ENCODE measurements at places on chromosomes 11 and 22.

GRCh38 chr22:41290262-41291221 lies 4.6 kb upstream of the RANGAP1 start:
- no peak for DNase-seq

DNA sequence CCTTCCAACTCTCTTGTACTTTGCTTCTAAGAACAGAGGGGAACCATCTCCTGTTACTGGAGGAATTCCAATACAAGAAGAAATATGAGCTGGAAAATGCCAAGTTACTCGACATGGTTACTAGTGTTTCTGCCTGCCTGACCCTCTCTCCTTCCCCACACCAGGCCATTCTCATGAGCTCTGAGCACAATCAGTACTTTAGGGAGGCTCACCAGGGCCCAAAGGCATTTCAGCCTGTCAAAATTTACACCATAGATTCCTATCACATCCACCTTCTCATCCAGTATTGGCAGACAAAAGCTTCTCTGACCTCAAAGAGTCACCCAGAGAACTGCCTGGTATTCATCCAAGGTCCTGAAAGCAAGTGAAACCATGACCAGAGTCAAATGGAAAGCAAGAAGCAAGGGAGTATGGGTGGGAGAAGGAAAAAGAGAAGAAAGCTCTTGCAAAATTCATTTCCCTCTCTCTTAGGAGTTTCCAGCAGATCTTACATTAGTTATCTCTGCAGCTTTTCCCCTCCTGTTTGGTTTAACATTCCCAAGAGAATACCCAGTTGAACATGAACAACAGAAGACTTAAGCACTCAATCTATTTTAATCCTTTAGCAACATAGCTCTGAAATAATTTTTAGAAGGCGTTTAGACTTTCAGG lies 58.7 kb upstream of the NCAM1 start:
- no peak for DNase-seq

- DNase-seq, result no peak
These were observed 624.9 kb downstream of the ETS1 start for GRCh38 chr11:127962416-127962815.

DNA sequence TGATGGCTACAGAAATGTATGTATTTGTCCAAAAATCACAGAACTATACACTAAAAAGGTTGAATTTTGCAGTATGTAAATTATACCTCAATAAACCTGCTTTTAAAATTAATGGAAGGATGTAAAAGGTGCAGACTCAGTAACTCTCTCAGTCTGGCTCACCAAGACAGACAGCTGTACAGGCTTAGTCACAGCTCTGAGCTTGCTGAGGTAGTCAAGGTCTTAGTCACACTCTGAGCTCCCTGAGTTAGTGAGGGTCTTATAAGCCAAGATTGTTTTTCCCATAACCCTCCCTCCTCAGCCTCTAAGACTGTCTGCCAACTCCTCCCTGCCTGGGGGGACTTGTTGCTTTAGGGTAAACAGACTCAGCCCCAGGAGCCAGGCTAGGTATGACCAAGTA lies 59.3 kb upstream of the IZUMO1R start:
- DNase-seq, result no peak

DNA sequence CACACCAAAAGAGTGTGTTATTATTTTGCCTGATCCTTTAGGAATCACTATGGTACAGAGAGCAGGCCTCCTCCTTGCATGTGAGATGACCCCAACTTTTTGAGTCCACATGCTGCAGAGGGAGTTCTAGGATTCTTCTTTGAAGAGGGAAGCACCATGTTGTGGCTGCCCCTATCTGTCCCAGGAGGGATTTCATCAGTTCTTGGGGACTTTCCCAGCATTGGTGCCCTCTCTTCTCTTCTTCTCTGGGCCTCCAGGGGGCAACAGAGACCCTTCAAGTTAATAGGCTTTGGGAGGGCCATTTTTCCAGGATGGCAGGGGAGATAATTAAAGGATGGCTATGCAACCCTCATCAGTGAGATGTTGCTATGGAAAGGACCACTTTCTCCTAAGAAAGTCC lies 3.6 kb downstream of the MMP1 start:
- DNase-seq, result no peak

GRCh38 chr11:11230087-11230486 lies 123.0 kb downstream of the CSNK2A3 start:
- no peak for DNase-seq

DNA sequence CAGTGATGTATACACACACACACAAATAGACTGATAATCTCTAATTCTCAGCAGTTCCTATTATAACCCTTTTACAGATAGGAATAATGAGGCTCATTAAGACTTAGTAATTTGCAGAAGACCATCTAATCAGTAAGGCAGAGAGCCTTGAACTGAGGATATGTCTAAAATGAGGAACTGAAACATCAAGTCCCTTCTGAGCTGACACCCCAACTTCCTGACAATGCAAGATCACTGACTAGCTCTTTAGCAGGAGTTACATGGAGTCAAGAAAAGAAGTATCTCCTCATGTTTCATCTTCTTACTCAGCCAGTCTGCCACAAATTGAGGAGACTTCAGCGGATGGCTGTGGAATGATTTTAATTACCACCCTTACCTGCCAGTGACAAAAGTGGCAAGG lies 193.0 kb downstream of the MSANTD4 start:
- DNase-seq, result no peak

DNA sequence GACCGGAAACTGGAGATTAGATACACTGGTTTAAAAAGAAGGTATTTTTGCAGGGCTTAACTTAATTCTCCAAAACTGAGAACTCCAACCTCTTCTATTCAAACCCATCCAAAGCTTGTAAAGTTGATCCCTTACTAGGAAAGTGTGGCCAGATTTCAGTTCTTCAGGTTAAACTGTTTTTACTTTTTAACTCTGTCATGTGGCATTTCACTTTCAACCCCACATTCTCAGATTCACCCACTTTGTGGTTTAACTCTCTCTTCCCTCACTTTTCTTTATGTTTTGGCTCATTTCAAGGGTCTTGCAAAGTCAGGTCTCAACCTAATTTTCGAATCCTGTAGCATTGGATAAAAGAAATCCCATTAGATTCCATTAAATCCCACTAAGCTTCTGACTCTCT lies 75.4 kb downstream of the MPPED2 start:
- no peak for DNase-seq

DNA sequence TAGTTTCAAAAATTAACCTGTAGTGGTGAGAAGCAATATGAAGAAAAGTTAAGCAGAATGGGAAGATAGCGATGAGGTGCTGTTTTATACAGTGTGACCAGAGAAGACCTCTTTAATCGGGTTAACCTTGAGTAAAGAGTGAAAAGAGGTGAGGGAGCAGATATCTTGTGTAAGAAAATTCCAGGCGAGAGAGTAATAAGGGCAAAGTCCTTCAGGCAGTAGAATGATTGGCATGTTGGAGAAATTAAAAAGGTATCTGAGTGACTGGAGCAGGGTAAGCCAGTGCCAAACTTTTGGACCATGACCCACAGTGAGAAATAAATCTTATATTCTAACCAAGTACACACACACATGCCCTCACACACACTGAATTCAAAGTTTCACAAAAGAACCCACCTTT lies 374.7 kb upstream of the LARGE1 start:
- DNase-seq, result no peak

DNA sequence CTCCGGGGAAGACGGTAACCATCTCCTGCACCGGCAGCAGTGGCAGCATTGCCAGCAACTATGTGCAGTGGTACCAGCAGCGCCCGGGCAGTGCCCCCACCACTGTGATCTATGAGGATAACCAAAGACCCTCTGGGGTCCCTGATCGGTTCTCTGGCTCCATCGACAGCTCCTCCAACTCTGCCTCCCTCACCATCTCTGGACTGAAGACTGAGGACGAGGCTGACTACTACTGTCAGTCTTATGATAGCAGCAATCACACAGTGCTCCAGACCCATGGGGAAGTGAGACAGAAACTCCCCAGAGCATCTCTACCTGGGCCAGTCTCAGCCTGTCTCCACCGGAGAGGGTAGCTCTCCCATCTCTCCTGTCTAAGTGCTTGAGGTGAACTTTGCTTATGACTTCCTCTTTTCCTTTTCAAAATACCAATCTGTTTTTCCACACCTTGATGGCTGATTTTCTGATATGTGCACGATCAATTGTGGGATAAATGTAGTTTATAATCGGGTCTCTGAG lies 48.5 kb upstream of the VPREB1 start:
- DNase-seq, result no peak

GRCh38 chr11:95365348-95365747 lies 134.3 kb upstream of the SESN3 start:
- no peak for DNase-seq

DNA sequence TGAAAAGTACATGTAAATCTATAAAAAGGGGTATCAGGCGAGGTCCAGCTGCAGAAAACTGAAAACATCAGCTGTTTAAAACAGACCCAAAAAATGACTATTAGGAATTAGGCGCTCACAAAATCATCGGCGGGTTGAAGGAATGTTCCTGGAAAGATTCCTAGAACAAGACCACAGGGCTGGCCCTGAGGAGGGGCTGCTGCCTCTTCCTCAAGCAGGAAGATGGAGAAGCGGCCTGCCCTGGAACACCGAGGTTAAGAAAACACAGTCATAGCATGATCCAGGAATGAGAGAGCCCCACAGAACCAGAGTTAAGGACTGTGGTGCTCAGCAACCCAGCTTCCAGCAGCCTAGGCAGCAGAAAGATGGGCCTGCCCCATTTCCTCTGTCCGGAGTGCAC lies 78.4 kb downstream of the C11orf91 start:
- no peak for DNase-seq

- no peak for DNase-seq
These were observed 11.8 kb downstream of the DGCR8 start for GRCh38 chr22:20091690-20092476.

DNA sequence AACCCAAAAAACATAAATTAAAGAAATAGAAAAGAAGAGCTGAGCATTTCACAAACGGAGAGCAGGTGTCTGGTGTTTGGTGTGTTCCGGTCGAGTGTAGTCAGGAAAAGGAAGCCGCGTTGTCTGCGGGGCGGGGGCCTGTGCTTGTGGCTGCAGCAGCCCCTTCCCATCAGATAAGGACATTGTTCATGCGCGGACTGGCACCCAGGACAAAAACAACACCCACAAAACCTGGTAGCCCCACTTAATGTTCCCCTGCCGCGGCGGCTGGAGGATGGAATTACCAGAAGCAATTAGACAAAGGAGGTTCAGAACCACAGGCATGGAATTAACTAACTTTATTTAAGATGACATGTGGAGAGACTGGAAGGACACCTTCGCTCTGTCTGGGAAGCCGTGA lies 29.9 kb downstream of the KRTAP5-5 start:
- DNase-seq, result no peak

GRCh38 chr11:17821648-17822400 lies 87.2 kb downstream of the KCNC1 start:
- DNase-seq, result no peak

DNA sequence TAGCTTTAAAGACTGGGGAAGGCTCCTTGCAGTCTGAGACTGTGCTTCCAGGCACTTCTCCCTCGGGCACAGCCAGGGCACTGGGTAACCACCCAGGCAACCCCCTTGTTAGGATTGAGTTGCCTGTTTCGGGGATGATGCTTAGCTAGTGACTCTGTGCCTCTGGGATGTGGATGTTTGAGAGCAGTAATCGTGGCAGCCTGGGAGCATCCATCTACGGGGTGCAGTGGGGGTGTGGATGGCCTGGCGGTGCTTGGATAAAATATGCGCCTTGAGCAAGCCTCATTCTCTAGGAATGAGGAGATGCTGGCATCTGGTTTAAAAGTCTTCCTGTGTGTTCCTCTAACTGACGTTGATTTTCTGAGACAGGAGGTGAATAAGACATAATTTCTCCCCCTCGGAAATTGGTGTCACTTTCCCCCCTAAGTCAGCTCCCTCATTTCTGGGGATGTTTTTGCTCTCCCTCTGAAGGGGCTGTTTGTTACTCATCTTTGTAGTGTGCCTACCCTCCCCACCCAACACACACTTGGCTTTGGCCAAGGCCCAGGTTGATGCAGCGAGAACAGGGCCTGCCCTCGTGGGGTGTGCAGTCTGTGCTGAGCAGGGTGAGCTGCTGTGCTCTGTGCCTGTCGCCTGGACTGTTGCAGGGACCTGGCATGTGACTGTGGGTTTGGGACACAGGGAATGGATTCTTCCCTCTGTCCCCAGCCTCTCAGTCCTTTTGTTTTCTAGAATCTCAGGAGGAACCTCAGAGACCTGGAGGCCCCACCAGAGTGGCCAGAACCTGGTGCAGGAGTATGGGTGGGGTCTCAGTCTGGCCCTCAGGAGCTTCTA lies 2.0 kb downstream of the GNAZ start:
- no peak for DNase-seq

DNA sequence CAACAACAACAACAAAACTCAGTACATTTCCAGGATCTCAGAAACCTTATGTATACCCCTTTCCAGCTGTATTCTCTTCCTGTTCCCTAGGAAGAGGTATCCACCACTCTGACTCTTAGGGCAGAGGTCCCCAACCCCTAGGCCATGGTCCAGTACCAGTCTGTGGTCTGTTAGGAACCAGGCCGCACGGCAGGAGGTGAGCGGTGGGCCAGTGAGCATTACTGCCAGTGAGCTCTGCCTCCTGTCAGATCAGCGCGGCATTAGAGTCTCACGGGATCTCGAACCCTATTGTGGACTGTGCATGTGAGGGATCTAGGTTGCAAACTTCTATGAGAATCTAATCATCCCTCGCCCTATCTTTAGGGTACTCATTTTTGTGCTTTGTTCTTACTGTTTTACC lies 43.9 kb upstream of the LMO1 start:
- DNase-seq, result no peak

DNA sequence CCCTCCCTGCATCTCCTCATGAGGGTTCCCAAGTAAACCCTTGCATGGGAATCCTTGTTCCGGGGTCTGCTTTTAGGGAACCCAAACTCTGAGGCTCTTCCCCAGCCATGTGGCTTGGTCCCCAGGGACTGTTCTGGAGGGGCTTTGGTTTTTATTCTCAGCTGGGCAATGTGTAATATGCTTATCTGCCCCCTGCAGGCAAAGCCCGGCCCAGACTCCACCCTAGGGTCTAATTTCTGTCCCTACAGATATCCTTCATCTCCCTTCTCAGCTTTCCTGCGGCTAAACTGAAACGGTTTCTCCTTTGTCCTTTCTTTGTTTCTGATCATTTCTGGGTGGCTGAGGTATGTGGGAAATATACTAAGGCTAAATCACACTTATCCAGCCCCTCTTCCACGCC lies 37.1 kb downstream of the TST start:
- no peak for DNase-seq

DNA sequence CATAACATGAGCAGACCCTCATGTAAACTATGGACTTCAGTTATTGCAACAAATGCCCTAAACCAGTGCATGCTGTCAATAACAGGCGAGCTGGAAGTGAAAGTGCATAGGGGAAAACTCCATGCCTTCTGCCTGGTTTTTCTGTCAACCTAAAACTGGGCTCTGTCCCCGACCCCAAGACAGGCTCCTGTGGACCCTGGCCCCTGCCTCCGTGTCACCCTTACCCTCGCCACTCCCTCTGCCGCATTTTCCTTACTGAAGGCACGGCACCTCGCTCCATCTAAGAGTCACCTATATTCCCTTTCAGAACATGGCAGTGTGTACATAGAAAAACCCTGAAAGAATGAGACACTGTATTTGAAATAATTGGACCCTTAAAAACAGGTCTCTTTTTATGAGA lies 151.3 kb downstream of the SHANK2 start:
- no peak for DNase-seq

All from stimulated activated CD4-positive, alpha-beta T cell treated with anti-CD3 and anti-CD28 coated beads, Interleukin-1b, Interleukin-23, amount 100 ng/mL, for 24 hours (primary cell).